ENCODE measurements at places on chromosomes 3 and 15.

DNA sequence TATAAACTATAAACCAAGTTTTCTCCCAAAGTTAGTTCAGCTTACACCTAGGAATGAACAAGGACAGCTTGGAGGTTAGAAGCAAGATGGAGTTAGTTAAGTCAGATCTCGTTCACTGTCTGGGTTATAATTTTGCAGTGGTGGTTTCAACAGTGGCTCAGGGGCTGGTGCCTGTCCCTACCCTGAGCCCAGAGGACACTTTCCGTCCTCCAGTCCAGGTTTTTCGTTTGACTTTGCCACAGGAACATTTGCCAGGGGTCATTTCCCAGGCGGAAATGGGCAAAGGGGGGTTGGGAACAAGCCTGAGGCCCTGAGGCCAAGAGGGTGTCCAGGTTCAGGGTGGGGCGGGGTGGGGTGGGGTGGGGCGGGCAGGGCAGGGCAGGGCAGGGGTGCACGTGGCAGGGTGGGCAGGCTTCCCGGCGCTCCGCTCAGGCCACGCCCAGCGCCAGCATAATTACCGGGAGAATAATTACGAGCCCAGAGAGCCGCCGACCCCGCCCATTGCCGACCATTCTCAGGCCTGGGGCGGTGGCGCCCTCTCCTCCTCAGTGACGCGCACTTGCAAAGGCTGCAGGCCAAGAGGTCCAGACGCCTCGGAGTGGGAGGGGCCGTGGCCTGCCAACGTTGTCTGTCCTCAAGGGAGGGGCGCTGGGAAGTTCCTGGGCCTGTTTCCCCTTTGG, 70.4 kb downstream of the KLF13 start:
- no peak for DNase-seq

DNA sequence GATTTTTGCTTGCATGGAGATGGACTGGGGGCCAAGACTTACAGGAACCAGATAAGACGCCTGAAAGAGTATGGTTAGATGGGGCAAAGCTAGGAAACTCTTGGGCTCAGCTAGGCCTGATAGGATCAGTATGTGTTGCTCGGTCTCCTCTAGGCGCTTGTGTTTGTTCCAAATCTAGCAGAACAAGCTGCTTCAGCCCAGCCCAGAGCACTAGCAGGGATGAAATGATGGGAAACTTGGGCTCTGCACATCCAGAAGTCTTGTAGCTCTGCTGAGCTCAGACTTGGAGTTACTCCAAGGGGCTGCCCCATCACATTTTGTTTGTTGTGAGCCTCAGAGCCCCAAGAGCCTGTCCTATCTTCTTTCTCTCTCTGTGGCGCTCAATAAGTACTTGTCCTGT, 34.7 kb downstream of the FOXL2 start:
- DNase-seq, result no peak

DNA sequence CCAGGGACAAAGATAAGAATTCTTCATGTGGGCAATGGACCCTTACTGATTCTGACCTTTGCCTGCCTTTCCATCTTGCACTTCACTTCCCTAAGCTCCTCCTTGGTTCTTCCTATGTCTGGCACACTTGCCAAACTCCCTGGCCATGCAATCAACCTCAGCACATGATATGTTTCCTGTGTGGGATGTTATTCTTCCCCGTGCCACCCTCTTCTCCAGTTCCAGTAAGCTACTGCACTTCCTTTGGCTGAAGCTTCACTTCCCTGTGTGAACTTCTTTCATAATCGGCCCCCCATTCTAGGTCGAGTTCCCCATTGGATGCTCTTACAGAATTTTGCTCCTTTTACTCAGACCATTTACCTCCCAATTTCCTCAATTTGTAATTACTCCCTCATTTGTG, 10.7 kb upstream of the TASOR start:
- DNase-seq, result no peak

DNA sequence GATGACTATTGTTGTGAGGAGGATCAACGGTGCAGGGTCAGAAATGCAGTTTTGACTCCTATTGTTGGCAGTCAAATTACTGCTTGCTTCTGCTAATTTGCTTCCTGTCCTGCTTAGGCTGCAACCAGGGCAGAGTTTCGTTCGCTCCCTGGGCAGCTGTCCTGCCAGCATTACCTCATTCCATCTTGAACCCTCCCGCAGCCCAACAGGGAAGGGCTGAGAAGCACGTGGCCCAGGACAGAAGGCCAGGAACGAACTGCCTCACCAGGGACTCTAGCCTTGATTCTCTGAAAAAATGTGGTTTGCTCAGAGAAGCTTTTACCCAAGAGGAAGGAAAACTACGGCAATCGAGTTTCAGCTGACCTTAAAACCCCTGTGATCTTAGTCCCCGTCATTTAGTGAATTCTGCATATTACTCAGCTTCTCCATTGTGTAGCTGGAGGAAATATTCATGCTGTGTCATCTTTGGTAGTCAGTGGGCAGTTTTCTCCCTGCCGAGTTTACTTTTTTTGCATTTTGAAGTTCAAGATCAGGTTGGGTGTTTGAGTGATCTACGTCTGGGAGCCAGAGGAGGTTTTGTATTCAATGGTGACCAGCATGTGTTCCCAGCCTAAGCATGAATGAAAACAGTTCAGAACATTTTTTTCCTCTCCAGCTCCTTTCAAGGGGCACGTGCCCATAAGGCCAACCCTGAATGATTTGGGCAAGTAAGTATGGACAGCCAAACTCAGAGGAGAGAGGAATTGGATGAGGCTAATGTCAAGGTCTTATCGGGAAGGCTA, 23.0 kb downstream of the TLNRD1 start:
- peak; percentile 68 for DNase-seq

DNA sequence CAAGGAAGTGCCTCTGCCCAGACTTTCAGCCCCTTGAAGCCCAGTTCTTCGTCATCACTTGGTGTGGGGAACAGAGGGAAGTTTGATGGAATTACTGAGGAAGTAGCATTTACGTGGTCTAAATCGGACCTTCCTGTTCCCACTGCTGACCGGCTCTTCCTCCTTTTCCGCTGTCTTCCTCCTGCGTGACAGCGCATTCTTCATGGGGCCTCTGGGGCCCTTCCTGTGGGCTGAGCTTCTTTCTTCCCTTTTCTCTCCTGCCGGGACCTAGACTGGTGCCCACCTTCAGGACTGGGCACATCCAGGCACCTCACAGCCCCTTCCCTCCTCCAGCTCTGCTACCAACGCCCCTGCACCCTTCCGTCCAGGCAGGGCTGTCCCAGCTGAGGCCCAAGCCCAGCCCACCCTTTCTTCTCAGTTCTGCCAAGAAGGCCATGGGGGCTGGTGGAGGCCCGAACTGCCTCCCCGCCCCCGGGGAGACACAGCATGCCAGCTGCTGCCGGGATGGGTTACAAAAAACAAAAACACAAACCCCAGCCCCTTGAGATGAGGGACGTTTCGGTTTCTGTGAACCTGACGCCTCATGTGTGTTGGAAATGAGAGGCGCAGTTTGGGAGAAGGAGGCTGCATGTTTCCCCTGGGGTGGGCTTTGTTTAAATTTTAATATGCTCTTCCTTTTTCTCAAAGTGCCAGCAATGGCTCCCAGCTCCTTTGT, 19.1 kb downstream of the ZNF710 start:
- DNase-seq, result no peak
